ENCODE measurements at places on chromosomes 13 and 19.

DNA sequence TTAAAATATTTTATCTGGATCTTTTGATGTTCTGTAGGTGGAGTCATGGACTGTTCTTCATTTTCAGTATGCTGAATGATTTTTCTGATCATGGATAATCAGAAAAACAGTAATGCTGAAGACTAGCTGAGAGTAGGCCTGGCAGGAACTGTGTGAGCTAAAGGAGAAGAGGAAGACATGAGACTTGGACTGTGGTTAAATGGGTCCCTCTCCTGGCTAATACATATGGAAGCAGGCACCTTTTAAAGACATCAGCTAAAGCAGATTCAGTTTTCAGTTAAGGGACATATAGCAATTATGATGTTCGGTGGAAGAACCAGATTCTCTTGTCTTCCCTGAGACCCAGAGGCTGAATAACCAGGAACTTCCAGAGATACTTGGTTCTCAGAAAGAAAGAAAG lies 169.4 kb downstream of the OLFM4 start:
- no peak for DNase-seq

- no peak for DNase-seq
Observed at GRCh38 chr19:5091684-5092480, 123.0 kb downstream of the KDM4B start.

DNA sequence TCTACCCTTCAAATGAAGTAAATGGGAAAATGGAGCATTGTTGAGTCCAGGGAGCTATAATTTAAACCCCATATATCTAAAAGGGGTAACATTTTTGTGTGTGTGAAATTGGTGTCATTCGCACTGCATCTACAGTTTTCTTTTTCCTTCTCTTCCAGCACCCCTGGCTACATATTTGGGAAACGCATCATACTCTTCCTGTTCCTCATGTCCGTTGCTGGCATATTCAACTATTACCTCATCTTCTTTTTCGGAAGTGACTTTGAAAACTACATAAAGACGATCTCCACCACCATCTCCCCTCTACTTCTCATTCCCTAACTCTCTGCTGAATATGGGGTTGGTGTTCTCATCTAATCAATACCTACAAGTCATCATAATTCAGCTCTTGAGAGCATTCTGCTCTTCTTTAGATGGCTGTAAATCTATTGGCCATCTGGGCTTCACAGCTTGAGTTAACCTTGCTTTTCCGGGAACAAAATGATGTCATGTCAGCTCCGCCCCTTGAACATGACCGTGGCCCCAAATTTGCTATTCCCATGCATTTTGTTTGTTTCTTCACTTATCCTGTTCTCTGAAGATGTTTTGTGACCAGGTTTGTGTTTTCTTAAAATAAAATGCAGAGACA lies 28.6 kb downstream of the ALOX5AP start:
- DNase-seq = no peak

DNA sequence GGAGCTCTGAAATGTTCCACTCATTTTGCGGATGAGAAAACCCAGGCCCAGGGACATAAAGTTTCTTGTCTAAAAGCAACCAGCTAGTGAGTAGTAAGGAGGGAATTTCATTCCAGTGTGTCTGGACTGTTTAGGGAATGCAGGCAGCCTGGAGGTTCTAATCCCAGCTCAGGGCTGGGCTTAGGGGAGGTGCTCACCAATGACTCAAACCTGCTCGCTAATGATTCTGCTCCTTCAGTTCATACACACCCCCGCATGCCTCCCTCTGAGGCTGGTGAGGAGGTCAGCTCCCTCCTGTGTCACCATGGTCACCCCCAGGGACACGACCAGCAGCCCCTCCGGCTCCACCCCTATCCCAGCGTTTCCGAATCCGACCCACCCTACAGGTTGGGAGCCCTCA lies 34.6 kb downstream of the CYP4F2 start:
- no peak for DNase-seq

- no peak for DNase-seq
Observed at GRCh38 chr19:57708641-57709361, at the start of gene ZNF154. Gene ZNF154 (minus strand): TSS chr19:57709204. CDS start chr19:57708971, 233 bp downstream.

- DNase-seq = no peak
Observed at GRCh38 chr19:2603334-2603733, 99.2 kb downstream of the GNG7 start.

- no peak for DNase-seq
Observed at GRCh38 chr13:38755793-38756192, 68.9 kb downstream of the FREM2 start.

DNA sequence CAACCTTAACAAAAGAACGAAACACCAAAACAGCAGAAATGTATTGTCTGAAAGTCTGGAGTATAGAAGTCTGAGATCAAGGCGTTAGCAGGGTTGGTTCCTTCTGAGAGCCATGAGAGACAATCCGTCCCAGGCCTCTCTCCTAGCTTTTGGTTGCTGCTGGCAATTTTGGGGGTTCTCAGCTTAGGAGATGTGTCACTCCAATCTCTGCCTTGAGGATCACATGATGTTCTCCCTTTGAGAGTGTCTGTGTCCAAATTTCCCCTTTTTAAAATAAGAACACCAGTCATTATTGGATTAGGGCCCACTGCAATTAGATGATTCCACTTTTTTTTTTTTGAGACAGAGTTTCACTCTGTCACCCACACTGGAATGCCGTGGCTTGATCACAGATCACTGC lies 10.1 kb downstream of the KCNN1 start:
- no peak for DNase-seq

DNA sequence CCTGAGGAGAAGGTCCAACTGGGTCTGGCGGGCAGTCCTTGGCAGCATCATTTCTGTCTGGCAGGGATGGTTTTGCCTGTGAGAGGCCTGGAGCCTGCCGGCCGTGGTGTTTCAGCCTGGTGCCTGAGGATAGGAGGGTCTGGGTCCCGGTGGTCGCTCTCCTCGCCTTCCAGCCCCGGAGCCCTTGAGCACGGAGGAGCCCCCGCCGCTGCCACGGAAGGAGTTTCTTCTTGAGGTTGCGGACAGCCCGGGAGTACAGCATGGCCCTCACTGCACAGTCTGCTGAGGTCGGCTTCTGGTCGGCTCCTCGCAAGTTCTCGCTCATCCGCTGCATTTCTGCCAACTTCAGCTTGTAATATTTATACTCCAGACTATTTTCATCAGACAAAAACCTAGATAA lies 23.4 kb downstream of the SUGP2 start:
- DNase-seq = no peak

- DNase-seq = no peak
Observed at GRCh38 chr13:66208589-66208988, 1021.5 kb downstream of the PCDH9 start.

DNA sequence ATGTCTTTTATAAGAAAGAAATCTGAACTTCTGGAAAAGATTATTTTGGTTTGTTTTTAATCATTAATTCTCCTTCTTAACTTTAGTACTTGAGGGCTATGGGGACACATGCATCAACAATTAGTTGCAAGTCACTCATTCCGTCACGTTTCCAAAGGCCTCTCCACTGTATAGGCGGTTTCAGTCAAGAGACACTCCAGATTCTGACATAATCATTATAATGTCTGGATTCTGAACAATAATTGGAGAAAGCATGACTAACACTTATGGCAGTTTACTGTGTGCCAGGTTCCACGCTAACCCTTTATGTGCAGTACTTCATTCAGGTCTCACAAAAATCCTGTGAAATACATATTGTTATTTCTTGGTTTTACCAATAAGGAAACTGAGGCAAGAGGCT lies 71.9 kb downstream of the TNFRSF19 start:
- no peak for DNase-seq

DNA sequence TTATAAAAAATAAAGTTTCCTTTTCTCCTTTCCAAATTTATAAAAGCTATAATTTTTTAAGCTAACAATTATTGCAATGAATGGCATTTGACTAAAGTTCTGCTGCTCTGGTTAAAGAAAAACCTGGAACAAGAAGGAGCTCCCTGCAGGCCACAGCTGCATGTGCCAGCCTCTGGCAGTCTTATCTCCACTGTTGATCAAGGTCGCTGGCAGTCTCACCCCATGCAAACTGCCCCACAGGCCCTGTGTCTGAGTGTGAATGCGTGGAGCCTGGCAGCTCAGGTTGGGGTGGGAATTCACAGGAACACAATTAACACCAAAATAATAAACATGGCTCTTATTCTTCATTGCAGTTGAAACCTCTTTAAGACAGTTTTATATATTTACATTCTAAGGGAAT lies 30.2 kb upstream of the FREM2 start:
- DNase-seq = no peak

GRCh38 chr13:75481176-75482069 lies 546 bp downstream of the TBC1D4 start:
- peak; percentile 44 for DNase-seq

DNA sequence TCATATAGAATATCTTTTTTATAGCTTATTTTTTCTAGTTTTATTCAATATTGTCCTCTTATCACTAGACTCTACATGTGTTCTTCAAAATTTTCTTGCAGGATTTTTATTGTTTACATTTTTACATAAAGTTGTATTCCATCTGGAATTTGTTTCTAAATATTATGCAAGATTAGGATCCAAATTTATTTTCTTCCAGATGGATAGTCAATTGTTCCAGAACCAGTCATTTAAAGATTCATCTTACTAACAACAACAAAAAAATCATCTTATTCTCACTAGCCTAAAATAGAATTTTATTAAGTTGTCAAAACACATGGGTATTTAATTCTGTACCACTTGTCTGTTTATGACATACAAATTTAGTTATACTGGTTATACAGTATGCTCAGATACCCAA lies 390.4 kb upstream of the GPC6 start:
- DNase-seq = no peak

GRCh38 chr13:39415008-39415802 lies 187.8 kb downstream of the LHFPL6 start:
- no peak for DNase-seq

DNA sequence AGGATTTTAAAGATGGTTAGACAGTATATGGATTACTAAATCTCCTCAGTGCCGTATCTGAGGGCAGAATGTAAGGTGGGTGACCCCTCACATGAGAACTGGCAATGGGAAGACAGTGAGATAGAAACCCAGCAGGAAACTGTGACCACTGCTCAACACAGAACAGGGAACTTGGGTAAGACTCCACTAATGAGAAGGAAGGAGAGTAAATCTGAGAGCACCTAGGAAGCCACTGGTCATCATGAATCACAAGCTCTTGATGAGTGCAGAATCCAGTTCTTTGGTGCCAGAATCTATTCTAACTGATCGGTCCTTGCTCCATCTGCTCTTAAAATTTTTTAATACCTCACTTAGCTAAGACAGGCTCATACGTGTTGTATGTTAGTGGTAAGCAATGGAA lies 261.8 kb downstream of the KLF12 start:
- no peak for DNase-seq

- no peak for DNase-seq
Observed at GRCh38 chr19:1429750-1430149, 8.4 kb upstream of the RPS15 start.

DNA sequence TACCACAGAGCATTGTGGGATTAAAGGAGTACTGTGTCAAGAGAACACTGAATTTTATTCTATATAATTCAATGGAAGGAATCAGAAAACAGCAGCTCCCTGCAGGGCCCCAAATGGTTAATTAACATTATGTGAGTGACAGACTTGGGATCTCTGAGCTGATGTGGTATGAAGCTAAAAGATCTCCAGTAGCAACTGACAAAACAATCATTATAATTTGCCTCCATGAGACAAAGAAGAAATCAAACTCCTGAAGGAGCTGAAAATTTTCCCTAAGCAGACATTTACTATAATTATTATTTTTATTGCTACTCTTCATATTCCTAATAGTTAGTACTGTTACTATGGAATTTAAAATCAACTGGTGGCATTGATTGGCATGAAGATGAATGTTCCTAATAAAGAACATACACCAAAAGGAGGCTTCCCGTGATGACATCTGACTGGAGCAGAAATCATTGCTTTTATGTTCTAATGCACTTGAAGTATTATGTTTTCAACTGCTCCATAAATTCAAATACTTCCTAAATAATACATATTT lies 28.8 kb upstream of the RFC3 start:
- DNase-seq = no peak

DNA sequence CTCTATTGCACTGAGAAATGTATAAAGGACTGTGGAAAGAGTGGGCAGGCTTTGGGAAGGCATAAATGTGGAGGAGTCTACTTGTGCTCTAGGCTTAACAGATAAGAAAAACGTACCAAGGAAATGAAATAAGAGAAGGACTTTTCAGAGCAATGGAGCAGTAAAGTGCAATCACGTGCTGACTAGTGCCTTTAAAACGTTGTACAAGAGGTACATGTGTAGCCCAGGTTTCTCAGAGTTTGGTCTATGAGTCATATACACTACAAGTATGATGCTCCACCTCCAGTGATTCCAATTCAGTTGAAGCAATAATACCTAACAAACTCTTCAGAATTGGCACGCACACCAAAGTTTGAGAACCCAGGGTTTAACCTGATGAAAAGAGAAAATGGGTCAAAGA lies 13.4 kb upstream of the FNDC3A start:
- DNase-seq = no peak

Measured in activated CD8-positive, alpha-beta memory T cell treated with anti-CD3 and anti-CD28 coated beads for 48 hours (primary cell).